ENCODE measurements at places on chromosomes 3 and 15.

- no peak for DNase-seq
These were observed 147.2 kb downstream of the ALCAM start for GRCh38 chr3:105513886-105514285.

- no peak for DNase-seq
These were observed 66.5 kb downstream of the CTNNB1 start for GRCh38 chr3:41265823-41266273.

DNA sequence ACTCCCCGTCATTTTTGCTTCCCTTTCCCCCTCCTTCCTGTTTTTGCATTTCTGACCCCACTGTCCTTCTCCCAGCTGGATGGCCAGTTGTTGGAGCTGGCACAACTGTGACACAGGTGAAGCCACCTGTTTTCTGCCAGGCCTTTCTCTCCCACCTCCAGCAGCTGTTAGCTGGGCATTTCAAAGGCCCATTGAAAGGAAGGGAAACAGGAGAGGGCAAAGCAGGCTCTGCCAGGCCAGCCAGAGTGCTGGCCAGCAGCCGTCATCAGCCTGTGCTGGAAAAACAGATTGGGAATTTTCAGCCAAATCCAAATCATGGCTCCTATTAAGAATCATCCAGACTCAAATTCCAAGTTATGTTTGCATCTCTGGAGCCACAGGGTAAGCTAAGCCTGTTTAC lies 155.2 kb upstream of the C2CD4B start:
- DNase-seq: no peak

- DNase-seq: no peak
These were observed 681 bp upstream of the IL17RE start for GRCh38 chr3:9901967-9902366.

DNA sequence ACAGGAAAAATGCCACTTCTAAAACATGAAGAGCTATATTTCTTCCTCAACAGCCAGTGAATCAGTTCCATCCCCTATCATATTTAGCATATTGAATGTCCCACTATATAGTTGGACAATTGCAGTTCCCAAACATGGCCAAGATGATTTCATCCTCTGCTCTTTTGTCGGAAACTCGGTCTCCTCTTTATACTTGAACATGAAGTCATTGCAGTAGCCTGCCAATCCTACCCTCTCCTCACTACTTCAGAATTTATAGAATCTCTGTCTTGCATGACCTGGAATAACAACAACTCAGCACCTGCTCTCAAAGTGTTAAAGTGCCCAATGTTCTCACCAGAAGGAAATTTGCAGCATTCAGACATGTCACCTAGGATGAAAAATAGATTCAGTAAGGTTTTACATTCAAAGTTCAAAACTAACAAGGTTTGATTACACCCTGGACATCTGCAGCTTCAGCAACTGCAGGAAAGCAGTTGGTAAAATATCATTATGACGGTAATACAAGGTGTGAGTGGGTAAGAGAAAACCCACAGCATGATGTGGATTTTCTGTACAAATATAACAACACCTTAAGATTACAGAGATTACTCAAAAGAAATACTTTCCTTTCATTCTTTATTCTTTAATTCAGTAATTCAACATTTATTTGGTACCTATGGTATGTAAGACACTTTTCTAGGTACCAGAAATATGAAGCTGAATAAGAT lies 52.5 kb downstream of the TP63 start:
- peak; percentile 87 for DNase-seq

GRCh38 chr3:152234657-152235375 lies 33.9 kb upstream of the MBNL1 start:
- DNase-seq: no peak
